Fibroblast of skin of scalp (primary cell): ENCODE measurements at places on chromosomes 5 and 9.
A peak's percentile ranks its signal among the peaks of the same experiment; 100 is the strongest.

DNA sequence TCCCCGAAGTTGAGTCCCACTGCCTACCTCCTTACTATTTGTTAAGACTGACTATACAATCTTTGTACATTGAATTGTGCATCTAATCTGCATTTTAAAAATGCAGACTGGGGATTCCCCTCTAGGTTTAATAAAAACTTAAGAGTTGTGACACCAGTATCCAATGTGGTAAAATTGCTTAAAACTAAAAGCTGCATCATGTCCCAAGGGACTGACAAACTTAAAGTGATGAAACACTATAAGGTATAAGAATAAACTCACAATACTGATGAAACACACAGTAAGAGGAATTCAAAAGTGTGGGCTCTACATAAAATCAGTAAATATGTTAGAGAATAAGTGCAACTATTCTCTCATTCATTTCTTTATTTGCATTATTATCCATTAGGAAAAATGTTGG lies 1905.1 kb downstream of the MAT2B start:
- no peak for DNase-seq

GRCh38 chr5:160508780-160509361 lies 87.2 kb downstream of the PTTG1 start:
- peak; percentile 87 for DNase-seq

- no peak for DNase-seq
Measured at GRCh38 chr5:25190521-25191000, 545.8 kb upstream of the CDH10 start.

DNA sequence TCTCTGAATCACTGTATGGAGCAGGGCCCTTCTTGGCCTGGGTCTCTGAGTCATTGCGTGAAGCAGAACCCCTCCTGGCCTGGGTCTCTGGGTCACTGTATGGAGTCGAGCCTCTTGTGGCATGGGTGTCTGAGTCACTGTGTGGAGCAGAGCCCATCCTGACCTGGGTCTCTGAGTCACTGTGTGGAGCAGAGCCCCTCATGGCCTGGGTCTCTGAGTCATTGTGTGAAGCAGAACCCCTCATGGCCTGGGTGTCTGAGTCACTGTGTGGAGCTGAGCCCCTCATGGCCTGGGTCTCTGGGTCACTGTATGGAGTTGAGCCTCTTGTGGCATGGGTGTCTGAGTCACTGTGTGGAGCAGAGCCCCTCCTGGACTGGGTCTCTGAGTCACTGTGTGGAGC lies 94.0 kb upstream of the RAPGEF1 start:
- peak; percentile 19 for DNase-seq

DNA sequence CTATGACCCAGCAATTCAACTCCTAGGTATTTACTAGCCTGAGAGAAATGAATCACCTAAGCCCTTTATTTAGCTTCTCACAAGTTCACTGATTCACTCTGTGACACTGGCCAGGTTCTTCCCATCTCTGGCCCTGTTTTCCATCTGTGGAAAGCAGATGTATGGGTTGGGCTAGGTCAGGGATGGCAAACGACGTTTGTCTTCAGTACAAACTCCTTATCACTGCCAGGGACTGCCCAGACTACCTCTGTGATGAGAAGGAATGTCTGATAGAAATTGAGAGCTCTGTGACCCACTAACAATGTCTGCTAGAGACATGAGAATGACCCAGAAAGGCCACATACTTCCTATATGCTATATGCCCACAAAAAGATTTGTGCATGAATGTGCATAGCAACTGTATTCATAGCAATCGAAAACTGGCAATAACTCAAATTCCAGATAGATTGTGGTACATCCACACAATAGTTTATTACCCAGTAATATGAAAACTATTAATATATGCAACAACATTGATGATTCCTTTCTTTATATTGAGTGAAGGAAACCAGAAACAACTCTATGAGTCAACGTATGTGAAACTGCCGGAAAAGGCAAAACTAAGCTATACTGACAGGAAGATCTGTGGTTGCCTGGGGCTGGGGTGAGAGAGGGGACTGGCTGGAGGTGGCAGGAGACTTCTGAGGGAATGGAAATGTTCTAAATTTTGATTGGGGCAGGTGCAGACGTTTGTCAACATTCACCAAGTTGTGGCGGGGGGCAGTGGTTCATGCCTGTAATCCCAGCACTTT lies 32.0 kb upstream of the ADAM19 start:
- DNase-seq, result peak; percentile 88
